ENCODE measurements at places on chromosomes 7 and 10.

DNA sequence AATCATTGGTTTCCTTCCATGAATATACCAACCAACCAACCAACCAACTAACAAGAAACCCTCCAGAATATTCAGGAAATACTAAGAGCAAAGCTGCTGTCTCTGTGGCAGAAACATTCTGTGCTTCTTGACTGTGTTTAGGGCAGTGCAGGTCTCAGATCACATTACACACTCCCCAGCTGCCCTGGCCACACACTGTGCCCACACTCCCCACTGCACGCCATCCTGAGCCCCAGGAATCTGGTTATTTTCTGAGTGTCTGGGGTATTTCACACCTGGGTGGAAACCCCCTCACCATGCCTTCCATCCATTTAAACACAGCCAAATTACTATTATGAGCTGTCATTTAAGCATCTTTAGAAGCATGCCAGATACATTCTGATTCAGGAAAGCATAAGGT lies 183.7 kb upstream of the ANK3 start:
- DNase-seq = peak; percentile 37

GRCh38 chr10:50577681-50578350 lies 45.9 kb downstream of the SGMS1 start:
- no peak for DNase-seq

- no peak for DNase-seq
Observed at GRCh38 chr7:112362053-112362650, 88.1 kb upstream of the IFRD1 start.

GRCh38 chr7:94031865-94032264 lies 27.7 kb upstream of the BET1 start:
- no peak for DNase-seq

DNA sequence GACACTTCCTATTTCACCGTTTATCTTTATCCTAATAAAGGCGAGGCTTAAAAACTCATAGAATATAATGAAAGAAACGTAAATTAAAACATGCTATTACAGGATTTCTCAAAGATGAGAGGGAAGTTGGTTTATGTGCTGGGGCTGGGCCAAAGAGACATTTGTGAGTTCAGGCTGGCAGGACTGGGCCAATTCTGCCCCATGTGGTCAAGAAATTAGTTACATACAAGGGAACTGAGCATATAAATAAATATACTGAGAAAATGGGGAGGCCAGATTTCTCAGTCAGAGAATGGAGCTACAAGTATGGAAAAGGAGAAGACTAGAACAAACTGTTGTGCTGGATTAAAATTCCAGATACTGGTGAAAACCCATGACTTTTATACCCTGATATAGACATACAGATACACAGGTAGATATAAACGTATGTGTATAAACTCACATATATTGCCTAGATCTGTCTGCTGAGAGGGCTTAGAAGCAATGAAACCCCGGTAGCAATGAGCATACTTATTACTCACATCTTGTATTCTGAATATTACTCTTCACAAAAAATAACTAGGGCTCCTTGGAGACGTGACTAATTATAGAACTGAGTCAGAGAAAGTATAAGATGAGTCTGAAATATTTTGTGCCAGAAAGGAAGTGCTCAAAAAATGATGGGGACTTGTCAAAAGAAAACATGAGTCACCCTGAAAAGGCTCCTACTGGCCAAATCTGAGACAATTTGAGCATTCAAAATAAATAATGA lies 155.7 kb upstream of the FGFR2 start:
- DNase-seq = no peak

GRCh38 chr10:107740962-107741690 lies 576.6 kb upstream of the SORCS1 start:
- DNase-seq = no peak

DNA sequence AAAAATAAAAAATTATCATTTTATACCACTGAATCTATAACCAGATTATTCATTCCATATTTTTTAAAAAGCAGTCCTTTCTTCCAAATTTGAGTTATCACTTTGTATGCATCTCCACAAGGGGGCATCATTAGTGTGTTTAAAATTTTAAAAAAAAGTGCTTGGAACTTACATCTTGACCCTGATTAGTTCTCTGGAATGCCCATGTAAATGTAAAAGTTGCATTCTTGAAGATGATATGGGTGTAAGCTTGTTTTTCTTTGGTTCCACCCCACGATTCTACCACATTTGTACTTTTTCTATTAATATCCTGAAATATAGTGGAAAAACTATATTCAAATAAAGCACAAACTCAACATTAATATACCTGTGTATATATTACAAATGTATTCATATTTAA lies 144.9 kb downstream of the ELAPOR2 start:
- no peak for DNase-seq

DNA sequence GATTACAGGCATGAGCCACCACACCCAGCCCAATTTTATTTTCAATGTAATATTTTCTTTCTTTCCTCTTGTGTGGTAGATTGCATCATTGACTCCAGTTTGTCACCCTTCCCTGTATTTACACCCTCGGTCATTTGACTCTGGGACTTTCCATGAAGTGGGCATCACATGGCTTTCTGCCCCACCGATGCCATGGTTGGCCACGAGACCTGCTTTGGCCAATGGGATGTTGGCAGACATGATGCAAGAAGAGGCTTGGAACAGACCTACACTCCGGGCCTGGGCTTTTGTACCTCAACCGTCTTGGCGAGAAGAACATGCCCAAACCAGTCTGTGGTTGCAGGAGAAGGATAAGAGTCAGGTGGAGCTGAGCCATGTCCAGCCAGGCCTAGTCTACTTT lies 38.8 kb upstream of the CACUL1 start:
- DNase-seq = no peak

DNA sequence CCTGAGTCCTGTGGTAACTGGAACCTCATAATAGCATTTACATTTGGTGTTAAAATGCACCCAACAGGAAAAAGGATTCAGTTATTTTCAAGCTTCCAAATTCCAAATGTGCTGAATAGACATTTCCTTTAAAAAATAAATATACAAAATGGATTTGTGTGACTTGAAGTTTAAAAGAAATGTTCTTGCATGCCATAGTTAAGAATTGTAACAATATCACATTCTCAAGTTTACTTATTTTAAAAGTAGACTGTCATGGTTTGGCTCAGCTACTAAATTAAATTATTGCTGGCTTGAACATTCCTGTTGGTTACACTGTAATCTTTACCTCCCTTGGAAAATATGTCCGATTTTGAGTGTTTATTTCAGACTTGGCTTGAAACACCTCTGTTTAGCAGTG lies 31.5 kb downstream of the BICC1 start:
- no peak for DNase-seq

GRCh38 chr10:110052916-110053315 lies 45.1 kb downstream of the ADD3 start:
- no peak for DNase-seq

- DNase-seq = no peak
Observed at GRCh38 chr10:110447886-110448285, 49.8 kb upstream of the DUSP5 start.

- no peak for DNase-seq
Observed at GRCh38 chr7:19369182-19369581, 224.0 kb upstream of the FERD3L start.

DNA sequence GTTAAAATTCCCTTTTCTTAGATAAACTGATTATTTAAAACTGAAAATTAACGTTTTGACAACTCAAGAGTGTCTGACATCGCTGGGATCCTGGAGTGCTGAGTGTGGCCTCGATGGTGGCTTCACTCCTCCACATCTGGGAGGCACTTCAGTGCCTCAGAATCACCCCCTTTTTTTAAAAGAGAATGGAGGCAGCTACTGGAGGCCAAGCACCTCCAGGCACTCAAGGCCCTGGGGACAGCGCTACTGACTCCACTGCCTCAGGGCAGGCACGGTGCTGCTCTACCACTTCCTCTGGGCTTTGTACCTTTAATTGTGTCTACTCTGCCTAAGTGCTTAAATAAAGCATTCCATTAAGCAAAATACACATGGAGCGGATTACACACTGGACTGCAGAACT lies 27.2 kb upstream of the NCAPG2 start:
- no peak for DNase-seq

Measured in stimulated activated CD4-positive, alpha-beta T cell treated with anti-CD3 and anti-CD28 coated beads, TNF-alpha, amount 100 ng/mL, for 24 hours (primary cell).